ENCODE measurements at places on chromosomes 12 and 14.

DNA sequence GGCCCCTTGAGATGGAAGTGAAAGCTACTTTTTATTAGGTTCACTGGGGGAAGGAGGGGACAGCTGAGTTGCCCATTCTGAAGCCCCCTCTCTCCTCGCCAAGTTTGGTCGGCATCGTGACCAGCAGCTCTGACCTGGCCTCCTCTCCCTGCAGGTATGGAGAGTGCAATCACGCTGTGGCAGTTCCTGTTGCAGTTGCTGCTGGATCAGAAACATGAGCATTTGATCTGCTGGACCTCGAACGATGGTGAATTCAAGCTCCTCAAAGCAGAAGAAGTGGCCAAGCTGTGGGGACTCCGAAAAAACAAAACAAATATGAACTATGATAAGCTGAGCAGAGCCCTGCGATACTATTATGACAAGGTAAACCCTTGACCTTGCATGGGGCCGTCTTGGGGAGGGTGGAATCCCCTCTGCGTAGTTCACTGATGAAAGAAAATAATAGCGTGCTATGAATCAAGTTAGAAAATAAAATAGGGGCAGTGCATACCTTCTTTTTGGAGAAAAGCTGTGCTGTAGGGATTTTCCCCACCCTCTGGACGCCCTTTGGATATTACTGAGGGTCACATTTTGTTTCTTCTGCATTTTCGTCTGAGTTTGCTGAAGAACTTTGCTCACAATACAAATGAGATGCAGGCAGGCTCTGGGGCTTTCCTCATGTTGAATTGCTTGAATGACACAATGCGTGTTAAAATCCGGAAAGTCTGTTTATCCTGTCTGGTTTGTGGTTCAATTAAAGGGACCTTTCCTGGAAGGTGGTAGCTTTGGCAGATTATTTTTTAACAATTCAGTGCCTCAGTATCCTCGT is 29.4 kb downstream of the ELK3 start:
- no peak for DNase-seq

- DNase-seq, result no peak
Measured at GRCh38 chr14:75090353-75090752, 20.9 kb downstream of the ZC2HC1C start.

GRCh38 chr14:50362764-50363713 is 33.6 kb downstream of the CDKL1 start:
- no peak for DNase-seq

GRCh38 chr12:127455347-127456265 is 811.4 kb upstream of the TMEM132C start:
- no peak for DNase-seq

GRCh38 chr12:18683327-18684013 is 54.3 kb downstream of the PLCZ1 start:
- DNase-seq, result no peak

DNA sequence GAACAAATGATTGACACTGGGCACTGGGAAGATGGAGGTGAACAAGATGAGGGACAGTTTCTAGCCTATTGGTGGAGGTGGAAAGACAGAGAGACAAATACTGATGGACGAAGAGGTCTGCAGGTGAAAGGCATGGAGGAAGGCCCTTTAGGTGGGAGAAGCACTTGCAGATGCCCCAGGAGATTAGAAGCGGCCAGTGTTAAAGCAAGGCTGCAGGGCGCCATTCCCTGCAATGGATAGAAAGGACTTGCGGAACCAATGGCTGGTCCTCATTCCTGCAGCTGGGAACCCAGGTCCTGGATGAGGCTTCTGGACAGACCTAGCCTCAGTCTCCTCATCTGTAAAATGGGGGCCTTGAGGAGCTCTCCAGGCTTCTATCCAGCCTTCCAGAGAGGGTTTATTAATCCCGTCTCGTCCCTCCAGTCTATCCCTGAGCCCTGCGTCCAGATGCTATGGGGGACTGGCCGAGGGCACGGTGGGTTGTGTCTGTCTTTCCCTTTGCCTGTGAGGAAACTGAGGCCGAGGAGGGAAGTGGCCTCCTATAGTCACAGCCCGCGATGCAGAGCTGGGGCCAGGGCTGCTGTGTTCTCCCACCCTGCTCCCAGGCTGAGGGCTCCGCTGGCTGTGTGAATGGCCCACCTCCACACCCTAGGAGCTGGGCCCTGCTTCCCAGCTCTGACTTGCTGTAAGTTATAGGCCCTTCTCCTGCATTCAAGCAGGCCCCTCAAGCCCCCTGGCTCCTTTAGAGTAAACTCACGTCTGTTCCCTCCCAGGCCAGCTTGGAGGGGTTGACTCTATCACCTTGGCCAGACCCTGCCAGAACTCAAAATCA is 33.0 kb downstream of the CYP46A1 start:
- no peak for DNase-seq

- no peak for DNase-seq
Measured at GRCh38 chr12:97235102-97235501, 227.5 kb upstream of the RMST start.

- no peak for DNase-seq
Measured at GRCh38 chr14:75832621-75833297, 149.0 kb downstream of the TGFB3 start.

DNA sequence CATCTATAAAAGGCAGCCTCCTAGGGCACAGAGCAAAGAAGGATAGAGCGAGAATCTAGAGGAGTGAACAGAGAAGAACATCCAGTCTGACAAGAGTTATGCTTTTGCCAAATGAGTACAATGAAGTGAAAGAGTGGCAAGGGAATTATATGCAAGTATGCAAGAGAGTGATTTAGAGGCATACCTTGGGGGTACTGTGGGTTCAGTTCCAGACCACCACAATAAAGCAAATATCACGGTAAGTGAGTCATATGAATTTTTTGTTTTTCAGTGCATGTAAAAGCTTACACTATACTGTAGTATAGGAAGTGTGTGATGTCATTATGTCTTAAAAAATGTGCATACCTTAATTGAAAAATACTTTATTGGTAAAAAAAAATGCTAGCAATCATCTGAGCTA is 101.4 kb downstream of the SLC38A1 start:
- no peak for DNase-seq

DNA sequence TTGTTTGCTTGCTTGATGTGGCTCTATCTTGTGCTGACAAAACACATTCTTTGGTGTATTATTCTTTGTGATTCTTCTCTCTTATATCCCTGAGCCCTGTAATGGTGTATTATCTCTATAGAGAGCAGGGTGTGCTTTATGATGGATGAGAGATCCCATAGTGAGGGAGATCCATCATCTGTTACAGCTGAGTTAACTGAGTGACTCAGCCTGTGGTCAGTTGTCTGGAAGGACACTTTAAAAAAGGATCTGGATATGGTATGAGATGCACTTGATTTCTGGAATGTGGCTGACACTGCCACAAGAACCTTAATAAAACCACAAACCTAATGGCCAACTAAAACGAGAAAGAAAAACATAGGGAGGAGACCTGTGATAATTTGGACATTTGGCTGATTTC is 461.4 kb upstream of the SYT1 start:
- DNase-seq, result no peak

DNA sequence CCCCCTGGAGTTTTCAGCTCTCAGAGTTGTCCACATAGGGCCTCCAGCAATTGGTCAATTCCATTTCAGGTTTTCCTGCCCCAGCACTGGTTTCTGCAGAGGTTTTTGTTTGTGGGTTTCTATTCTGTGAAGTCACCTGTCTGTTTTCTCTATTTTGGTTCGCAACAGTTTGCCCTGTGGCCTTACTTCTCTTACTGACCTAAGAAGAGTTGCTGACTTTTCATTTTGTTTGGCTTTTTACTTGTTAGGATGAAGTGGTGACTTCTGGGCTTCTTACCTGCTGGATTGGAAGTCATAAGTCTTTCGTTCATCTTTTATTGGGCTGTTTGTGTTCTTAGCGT is 196.4 kb upstream of the PARP11 start:
- DNase-seq, result no peak

DNA sequence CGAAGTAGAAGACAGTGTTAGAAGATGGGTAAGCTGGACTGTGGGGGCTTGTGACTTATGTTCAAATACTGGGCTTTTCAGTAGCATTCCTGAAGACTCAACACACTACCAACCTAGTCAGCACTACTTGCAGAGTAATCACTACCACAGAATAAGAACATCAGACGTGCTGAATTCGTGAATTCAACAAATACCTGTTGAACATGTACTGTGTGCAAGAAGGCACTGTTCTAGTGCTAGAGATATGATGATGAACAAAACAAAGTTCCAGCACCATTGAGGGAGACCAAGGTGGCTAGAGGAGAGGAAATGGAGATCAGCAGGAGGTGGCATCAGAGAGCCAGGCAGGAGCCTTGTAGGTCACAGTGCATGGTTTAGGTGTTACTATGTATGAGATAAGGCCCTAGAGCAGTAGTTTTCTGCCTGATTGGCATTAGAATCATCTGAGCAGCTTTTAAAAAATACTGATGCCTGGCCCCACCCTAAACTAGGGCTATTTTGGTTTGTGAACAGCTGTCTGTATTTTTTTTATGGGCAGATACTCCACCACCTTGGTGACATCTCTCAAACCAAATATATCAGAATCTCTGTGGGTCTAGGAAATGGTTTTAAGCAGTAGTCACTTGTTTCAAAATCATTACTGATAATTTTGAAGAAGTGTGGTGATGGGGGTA is 26.8 kb downstream of the FERMT2 start:
- DNase-seq, result no peak

- DNase-seq, result no peak
Measured at GRCh38 chr12:2582631-2583030, 212.1 kb upstream of the FKBP4 start.

- no peak for DNase-seq
Measured at GRCh38 chr14:53841109-53842099, 115.2 kb downstream of the BMP4 start.

DNA sequence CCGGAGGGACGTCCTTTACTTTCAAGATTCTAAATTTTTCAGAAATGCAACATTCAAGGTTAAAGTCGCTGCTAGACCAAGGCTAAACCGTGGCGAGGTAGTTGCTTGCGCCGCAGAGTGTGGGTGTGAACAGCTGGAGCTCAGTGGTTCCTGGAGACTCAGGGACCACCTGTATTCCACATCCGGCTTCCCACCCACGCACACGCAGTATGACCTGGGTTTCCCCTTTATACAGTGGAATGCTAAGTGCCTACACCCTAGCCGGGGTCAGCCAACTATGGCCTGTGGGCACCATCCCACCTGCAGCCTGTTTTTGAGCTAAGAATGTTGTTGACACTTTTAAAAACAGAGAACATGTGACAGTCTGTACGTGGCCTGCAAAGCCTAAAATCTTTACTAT is 42.9 kb upstream of the TESC start:
- no peak for DNase-seq

GRCh38 chr12:57793920-57794319 is 11.3 kb downstream of the TSFM start:
- DNase-seq, result no peak
